ENCODE measurements at places on chromosomes 13 and 19.

- no peak for DNase-seq
These were observed 363 bp downstream of the CACNA1A start for GRCh38 chr19:13505761-13506470.

DNA sequence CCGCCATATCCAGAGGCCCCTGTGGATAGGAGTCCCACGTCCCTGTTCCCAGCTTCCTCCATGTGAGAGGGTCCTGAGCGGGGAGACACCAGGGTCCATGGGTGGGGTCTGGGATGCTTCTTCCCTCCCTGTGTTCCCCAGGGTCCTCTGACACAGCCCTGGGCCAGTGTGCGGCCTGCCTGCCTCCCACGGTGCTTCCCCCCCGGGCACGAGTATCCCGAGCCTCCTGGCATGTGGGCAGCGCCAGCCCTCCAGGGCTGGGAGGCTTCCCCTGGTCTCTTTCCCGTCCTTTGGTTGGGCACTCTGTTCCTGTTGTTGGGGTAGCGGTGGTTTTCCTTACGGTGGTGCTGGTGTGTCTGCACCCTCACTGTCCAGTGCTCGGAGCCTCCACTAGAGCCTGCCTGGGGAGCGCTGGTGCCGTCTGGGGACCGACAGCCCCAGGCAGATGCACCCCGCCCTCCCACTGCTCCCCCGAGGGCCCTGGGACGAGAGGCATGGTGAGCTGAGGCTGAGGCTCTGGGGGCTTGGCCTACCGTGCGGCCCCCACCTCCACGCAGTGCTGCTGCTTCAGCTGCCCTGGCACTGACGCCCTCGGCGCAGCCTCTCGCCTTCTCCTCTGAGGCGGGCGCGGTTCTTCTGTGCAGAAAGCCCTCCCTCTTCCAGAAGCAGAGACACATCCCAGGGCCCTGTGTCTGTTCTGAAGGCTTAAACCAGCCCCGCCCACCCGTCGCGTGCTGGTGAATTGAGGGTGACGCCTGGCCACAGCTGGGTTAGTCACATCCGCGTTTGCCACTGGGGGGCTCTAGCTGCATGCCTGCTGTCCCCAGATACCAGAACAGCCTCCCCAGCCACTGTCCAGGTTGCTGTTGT lies 27.9 kb downstream of the PLEKHJ1 start:
- no peak for DNase-seq

- DNase-seq, result no peak
These were observed 12.2 kb downstream of the PIP5K1C start for GRCh38 chr19:3687774-3688706.

GRCh38 chr13:36717966-36718545 lies 44.2 kb downstream of the SERTM1 start:
- DNase-seq, result no peak

GRCh38 chr13:81990652-81991051 lies 1649.7 kb upstream of the SPRY2 start:
- no peak for DNase-seq

DNA sequence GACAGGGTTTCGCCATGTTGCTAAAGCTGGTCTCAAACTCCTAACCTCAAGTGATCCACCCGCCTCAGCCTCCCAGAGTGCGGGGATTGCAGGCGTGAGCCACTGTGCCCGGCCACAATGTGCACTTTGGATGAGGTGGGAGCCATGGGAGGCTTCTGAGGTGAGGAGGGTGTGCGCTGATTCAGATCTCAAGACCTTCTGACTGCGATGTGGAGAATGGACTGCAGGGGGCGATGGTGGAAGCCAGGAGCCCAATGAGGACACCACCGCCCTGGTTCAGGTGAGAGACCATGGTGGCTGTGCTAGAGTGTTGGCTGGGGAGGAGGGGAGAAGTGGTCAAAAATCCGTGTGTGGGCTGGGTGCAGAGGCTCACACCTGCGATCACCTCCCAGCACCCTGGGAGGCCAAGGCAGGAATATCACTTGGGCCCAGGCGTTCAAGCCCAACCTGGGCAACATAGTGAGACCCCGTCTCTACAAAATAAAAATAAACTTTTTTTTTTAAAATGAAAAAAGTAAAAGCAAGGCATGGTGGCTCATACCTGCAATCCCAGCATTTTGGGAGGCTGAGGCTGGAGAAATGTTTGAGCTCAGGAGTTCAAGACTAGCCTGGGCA lies 5.6 kb downstream of the INAFM1 start:
- no peak for DNase-seq

DNA sequence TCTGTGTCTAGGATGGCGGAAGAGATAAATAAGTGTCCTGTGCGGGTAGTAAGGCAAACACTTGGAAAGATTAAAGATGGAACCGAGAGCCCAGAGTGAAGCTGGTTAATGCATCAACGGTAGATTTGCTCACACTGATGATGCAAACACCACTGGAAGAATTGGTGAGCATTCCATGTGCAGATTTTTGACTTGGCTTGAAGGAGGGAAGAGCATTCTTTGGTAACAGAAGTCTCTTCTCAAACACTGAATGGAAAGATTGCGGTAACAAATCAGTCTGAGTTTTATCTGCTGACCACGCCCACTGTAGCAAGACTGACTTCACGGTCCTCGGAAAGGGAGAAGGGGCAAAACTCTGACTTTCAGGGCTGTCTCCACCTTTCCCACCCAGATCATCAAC lies 112.5 kb downstream of the COL4A1 start:
- no peak for DNase-seq

DNA sequence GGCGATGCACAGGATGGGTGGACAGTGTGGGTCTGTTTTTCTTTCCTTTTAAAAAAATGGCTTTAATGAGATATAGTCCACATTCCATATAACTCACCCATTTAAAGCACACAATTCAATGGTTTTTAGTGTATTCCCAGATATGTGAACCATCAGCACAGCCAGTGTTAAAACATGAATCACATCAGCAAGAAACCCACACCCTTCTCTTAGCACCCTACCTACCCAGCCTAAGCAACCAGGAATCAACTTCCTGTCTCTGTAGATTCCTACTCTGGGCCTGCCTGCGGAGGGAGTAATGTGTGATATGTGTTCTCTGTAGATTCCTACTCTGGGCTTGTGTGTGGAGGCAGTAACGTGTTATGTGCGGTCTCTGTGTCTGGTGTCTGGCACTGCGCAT lies 11.9 kb downstream of the TMEM255B start:
- DNase-seq, result no peak

DNA sequence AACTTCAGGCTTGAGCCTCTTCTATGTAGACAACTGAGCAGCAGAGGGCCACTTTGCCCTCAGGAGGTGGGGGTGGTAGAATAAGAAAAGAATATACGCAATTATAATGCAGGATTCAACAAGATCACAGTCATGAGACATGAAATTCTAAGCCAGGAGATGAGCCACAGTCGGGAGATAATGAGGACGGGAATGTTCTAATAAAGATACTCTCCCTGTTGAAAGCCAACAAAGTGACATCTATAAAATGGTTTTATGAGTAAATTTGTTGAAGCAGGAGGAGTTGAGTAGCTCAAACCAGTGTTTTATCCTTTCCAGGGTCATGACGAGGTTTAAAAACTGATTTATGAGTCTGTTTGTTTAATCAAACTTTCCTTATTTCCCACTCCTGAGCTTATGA lies 152.0 kb upstream of the SERP2 start:
- DNase-seq, result no peak

DNA sequence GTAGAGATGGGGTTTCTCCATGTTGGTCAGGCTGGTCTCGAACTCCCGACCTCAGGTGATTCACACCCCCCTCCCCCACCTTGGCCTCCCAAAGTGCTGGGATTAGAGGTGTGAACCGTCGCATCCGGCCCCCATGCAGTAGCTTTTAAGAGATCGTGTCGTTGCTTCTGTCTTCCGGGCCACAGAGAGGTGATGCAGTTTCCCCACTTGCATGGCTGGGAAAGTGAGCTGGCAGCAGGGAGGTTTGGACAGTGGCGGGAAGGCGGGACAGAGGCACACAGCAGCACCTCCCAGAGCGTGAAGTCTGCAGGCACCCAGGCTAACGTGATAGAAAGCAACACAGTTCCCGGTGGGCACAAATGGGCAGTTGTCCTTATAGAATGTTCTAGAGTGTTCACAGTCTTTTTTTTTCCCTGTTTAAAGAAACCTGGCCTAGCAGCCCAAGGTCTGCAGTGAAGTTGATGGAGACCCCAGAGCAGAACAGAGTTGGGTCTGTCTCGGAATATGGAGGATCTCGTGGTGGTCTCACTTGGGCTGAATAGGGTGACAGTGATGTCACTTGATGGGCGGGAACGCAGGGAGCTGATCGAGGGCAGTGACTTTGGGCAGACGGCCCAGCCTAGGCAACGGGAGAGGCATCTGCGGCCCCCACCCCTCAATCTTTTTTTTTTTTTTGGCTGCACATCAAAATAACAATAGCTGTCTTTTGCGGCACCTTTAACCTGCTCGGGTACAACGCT lies 4.9 kb downstream of the UHRF1 start:
- DNase-seq, result no peak

DNA sequence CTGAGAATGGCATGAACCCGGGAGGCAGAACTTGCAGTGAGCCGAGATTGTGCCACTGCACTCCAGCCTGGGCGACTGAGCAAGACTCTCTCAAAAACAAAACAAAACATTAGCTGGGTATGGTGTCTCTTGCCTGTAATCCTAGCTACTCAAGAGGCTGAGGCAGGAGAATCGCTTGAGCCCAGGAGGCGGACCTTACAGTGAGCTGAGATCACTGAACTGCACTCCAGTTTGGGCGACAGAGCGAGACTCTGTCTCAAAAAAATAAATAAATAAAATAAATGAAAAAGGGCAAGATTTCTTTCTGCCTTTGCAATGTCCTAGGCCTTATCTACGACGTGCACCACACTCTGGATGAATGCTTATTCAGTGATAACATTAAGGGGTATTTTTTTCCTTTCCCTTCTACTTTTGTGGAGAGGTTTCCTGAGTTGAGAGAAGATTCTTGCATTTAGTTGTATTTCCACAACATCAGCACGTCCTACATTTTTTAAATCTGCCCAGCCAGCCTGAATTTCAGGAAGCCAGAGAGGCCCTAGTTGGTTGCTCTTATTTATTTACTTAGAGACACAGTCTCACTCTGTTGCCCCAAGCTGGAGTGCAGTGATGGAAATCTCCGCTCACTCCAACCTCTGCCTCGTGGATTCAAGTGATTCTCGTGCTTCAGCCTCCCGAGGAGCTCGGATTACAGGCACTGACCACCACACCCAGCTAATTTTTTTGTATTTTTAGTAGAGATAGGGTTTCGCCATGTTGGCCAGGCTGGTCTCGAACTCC lies 26.1 kb upstream of the OR1M1 start:
- no peak for DNase-seq

- no peak for DNase-seq
These were observed 148.8 kb downstream of the FLT1 start for GRCh38 chr13:28346154-28346553.

- DNase-seq, result no peak
These were observed 69.7 kb downstream of the ERICH6B start for GRCh38 chr13:45545686-45546409.

- no peak for DNase-seq
These were observed 46.4 kb upstream of the FAM216B start for GRCh38 chr13:42735010-42735409.

DNA sequence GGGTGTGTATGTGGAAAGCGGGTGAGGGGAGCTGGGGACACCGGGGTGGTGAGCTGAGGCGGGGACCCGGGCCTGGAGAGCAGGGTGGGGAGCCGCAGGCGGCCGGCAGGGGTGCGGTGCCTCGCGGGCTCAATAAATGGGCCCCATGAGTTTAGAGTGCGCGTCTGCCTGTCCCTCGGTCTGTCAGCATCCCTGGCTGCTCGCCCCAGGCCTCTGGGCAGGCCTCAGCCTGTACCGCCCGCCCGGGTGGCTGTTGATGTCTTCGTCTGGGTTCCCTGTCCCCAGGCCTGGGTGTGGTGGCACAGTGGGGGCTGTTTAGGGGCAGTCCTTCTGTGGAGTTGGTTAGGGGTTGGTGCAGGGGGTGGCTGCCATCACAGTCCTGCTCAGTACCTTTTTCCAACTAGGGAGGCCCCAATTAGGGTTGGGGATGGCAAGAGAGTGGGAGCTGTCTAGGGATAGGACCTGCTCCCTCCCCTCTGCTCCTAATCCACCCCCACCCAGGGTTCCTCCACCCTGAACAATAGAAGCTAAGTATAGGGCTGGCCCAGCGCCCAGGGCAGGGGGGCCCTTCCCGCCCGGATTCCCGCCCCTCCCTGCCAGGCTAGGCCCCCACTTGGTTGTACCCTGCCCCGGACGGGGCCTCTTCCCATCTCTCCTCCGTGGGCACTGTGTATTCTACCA lies 12.2 kb downstream of the CIC start:
- DNase-seq, result no peak

DNA sequence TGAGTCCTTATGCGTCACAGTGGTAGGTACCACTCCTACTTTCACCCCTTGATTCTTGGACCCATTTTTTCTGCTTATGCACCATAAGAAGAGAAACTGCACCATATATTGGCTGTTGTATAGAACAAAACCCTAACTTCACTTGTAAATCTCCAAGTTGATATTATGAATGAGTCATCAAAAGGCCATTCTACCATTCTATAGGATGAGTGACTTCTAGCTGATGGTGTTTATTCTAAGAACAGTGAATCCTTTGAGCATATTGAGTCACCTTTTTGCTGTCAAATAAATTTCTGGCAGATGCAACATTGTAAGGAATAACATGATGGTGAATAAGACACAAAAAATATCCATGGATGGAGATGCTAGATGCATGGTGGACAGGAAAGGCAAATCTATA lies 57.7 kb downstream of the POLR1D start:
- no peak for DNase-seq

DNA sequence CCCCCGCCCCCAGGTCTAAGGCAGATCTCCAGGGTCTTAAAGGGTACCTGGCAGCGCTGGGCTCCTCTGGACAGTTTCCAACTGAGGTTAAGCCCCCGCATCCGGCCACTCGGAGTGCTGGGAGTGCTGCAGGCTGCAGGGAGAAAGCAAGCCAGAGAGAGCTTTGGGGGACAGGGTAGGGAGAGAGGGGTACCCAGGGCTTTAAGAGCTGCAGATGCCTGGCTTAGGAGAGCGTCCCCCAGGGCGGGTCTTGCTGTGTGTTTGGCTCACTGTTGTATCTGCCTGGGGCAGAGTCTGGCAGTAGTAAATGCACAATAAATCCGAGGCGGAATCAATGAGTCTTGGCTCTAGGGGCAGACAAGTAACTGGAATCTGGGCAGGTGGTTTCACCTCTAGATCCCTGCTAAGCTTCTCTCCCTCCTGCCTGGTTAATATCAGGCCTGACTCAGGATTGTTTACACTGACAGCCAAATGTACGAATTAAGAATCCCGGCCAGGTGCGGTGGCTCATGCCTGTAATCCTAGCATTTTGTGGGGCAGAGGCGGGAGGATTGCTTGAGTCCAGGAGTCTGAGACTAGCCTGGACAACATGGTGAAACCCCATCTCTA lies 798 bp upstream of the COX6B2 start:
- DNase-seq, result no peak

DNA sequence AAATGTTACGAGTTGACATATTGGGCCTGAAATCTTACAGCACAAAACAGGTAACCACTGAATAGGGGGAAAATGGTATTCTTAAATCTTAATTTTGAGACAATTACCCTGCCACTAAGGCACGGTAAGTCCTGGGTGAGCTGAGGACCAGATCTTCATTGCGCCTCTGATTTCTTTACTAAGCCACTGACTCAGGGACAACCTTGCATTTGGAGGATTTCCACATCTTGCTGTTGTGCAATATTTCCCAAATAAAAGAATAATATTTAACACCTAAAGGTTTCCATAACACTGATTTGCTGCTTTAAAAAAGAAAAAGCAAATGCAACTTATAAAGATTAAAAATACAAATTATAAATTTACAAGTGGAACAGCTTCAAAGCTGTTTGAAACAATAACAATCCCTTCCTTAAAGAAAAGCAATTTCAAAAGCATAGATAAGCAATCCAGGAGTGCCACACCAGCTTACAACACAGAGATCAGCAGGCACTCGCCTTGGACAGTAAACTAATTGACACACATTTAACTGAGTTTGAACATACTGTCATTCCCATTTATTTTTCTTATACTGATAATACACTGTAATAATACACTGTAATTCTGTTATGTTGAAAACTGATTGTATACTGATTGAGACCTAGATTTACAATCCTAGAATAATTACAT lies 79.6 kb upstream of the DOCK9 start:
- DNase-seq, result no peak

All from stimulated activated CD8-positive, alpha-beta memory T cell treated with anti-CD3 and anti-CD28 coated beads, Interleukin-2, amount 100 ng/mL, for 1 hour (primary cell).